NCI-H2081 (cell line): ENCODE measurements at places on chromosomes 6 and 20.

DNA sequence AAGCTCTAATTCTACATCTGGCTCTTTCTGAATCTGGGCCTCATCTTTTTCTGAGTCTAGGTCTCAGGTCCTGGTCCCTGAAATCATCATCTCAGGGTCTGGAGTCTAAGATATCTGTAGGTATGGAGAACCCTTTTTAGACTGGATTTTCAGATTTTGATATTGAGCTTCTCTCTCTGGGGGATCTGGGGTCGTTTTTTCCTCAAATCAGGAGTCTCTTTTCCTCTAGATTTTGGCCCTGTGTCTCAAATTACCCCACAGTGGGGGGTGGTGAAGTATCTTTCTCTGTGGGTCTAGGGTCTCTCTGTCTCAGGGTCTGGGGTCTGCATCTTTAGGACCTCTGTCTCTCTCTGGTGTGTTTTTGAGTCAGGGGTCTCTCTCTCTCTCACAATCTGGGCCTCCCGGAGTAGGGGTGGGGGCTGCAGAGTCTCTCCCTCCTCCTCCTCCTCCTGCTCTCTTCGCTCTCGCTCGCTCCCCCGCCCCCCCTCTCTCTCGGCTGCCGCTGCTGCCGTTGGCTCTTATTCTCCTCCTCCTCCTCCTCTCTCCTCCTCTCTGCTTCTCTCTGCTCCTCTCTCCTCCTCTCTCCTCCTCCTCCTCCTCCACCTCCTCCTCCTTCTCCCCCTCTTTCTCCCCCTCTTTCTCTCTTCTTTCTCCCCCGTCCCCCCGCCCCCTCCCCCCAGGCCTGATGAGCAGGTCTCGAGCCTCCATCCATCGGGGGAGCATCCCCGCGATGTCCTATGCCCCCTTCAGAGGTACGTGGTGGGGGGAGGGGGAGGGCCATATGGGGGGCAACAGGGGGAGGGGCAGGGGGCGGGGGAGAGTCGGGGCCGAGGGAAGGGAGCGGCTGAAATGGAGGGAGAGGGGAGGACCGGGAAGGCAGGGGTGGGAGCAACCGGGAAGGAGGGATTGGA, at the start of gene SYNGAP1:
Gene SYNGAP1 (plus strand): TSS at position 486 of the 911 bp plus-strand sequence. CDS start 200 bp downstream, at position 686.
- no peak for DNase-seq

- no peak for DNase-seq
These were observed 2.0 kb downstream of the ZNF318 start for GRCh38 chr6:43367245-43367984.

- DNase-seq: no peak
These were observed 930 bp upstream of the RRAGD start for GRCh38 chr6:89413006-89413400.

- no peak for DNase-seq
These were observed 447.8 kb upstream of the BTBD3 start for GRCh38 chr20:11469795-11470435.

DNA sequence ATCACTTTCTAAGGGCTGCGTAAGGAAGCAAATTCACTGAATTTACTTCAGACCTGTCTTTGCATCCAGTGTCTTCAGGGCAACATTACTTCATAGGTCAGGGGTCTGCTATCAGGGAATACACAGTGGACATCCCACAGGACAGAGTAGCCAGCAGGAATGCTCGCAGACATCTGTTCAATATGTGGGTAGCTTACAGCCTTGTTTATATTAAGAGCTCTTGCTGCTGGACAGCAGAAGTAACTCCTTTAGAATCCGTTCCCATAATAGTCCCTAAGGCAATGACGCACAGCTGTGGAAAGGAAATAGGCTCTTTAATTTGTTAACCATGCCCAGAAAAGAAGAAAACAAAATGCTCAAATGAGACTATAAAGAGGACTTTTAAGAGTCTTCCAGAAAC, 198.7 kb downstream of the MOXD1 start:
- DNase-seq: no peak

DNA sequence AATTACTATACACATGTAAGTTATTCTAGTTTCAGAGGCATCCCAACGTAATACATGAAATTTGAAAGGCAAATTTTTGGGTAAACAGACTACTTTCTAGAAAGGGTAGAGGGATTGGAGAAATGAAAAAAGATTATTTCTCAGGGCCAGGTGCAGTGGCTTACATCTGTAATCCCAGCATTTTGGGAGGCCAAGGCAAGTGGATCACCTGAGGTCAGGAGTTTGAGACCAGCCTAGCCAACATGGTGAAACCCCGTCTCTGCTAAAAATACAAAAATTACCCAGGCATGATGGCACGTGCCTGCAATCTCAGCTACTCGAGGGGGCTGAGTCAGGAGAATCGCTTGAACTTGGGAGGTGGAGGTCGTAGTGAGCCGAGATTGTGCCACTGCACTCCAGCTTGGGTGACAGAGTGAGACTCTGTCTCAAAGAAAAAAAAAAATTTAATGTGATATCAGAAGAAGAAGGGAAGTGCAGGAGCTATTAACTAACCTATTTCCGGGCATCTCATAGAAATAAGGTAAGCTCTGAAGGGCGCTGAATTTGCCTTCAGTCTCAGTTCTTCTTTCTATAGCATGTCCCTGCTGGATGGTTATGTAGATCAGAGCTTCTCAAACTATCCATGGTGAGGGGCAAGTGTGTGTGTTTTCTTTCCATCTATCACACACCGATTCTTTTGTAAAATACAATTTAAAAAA, 100.3 kb upstream of the MTHFD1L start:
- no peak for DNase-seq

GRCh38 chr20:41134362-41135186, 2.8 kb upstream of the PLCG1 start:
- no peak for DNase-seq

DNA sequence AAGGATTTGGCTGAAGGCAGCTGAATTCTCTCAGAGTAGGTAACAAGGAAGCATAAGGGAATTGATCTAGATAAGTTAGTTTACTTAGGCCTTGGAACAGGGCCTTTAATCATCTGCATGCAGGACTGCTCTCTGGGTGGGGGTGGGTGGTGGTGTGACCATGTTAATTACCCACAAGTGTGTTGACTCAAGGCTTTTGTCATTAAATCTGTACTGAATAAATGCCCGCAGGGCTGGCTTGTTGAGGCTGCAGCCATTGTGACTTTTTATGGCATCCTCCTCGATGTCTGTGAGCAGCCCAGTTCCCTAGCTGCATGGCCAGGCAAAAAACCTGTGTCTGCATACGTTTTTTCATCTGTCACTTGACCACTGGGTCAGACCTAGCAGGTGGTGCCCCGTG, 63.5 kb upstream of the ASCC3 start:
- no peak for DNase-seq

DNA sequence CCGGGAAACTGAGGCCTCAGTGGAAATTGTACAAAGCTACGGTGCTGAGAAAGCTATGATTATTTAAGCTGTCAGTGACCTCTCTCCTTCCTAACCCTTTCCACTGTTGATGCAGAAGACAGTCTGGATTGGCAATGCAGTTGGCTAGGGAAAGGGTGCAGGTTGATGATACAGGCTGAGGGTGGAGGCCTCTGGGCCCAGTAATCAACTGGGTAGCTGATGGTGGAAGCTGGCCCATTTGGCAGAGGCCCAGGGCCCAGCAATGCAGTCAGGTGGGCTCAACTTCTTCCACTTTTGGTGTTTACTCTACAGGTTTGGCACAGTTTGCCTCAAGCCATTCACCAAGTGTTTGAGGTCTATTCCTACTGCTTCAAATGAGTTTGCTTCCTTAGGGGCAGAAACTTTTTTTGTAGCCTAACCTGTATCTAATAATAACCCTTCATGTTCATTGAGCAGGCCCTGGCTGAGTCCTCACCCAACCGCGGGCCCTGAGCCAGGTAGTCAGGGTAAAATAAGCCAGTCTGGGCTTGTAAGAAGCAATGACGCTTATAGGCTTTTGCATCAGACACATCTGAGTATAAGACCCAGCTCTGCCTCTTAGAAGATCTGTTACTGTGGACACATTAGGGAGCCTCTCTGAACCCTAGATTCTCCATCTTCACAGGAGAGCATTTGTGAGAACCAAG, 12.1 kb downstream of the BCL2L1 start:
- DNase-seq: peak; percentile 27

DNA sequence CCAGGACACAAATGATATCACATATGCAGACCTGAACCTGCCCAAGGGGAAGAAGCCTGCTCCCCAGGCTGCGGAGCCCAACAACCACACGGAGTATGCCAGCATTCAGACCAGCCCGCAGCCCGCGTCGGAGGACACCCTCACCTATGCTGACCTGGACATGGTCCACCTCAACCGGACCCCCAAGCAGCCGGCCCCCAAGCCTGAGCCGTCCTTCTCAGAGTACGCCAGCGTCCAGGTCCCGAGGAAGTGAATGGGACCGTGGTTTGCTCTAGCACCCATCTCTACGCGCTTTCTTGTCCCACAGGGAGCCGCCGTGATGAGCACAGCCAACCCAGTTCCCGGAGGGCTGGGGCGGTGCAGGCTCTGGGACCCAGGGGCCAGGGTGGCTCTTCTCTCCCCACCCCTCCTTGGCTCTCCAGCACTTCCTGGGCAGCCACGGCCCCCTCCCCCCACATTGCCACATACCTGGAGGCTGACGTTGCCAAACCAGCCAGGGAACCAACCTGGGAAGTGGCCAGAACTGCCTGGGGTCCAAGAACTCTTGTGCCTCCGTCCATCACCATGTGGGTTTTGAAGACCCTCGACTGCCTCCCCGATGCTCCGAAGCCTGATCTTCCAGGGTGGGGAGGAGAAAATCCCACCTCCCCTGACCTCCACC, 42.2 kb downstream of the SIRPA start:
- DNase-seq: no peak

DNA sequence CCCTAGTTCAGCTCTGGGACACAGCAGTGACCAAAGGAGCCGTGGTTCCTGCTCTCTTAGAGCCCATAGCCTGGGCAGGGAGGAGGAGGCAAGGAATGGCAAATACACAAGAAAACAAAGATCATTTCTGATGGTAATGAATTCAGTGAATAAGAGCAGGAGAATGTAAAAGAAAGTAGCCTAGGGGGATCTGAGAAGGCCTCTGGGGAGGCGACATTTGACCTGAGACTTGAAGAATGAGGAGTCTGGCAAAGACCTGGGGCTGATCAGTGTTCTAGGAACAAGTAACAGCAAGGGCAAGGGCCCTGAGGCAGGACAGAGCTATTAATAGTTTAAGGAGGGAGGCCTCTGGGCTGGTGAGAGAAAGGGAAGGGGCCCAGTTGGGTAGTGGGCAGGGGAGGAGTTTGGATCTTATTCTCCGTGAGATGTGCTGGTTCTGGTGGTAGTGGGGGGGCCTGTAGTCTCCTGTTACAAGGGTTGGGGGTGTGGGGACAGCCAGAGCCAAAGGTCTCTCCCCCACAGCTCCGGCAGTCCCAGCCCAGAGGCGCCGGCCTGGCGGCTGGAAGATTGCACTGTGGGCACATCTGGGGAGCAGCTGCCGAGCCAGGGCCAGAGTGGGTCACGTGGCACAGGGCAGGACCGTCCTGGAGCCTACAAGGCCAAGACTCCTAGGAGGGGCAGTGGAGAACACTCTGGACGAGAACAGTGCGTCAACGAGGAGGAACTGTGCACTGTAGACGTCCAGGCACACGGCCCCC, 9.3 kb upstream of the ID1 start:
- DNase-seq: no peak

DNA sequence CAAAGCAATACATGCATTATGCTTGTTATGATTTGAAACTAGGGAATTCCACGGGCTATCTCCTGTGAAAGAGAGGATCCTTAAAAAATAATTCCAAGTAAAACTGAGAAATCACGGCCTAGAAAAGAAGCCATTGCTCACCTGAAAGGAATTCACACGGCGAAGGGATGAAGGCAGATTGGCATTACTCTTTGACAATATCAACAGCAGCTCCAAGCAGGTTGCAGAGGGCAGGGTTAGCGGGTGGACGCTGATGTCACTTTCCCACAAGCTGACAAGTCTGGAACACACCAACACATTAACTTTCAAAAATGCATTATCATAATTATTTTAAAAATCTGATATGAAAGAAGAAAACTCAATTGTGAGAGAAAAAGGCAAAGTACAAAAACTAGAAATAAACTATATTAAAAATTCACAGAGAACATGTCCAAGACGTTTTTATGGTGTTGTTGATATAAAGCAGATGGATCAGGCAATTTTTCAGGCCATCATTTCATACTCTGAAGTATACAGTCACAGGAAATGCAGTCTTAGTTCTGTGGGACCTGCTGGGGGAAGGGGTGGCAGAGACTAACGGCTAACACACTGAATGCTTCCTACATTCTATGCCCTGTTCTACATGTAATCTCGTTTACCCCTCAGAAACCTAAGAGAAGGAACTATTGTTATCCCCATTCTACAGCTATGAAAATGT, 108.3 kb downstream of the UBE3D start:
- no peak for DNase-seq

GRCh38 chr20:44745598-44746366, at the start of gene KCNK15:
KCNK15 (plus strand) TSS chr20:44745865; CDS start chr20:44745911, 46 bp downstream.
- DNase-seq: no peak

DNA sequence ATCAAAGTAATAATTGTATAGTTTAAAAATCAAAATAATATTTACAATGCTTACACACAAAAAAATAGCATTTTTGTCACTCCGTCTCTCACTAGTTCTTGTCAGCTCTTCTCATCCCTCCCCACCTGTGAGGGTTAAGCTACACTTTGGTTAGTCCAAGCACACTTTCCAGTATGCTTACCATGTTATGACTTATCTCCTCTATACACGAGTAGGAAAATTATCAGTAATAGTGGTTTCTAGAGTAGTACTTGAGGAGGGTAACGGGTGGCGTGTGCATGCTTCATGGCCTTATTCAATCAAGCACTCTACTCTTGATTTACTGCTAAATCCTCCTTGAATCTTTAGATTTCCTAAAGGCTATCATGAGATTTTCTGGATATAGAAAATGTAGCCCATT, 443.7 kb downstream of the UTRN start:
- no peak for DNase-seq

GRCh38 chr6:146050168-146050567, 21.3 kb downstream of the GRM1 start:
- DNase-seq: no peak

DNA sequence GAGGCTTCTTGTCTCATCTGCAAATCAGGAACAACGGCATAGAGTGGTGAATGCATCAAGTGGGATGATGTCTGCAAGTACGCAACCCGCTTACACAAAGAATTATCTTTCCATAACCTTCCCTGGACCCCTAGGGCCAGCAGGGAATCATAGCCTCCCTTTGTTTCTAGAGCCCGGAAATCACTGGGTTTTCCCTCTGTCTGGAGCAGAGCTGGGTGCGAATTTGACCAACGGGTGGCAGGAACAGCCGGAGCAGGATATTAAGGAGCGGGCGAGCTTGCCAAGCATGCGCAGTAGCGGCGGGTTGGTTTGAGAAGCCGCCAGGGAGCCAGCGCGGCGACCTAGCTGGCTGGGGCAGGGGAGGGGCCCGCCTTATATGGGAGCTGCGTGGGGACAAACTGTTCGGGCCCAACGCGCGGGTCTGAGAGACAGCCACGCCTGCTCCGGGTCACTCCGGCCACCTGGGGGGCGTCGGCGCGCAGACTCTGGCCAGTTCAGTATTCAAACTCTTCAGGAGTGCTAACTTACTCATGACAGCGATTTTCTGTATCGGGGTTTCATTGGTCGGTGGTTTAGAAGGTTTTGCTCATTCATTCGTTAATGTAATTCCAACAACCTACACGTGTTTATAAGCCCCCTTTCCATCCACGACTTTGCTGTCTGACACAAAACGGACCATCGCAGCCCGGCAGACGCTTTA, 1.6 kb upstream of the KIF16B start:
- peak; percentile 11 for DNase-seq
